ENCODE measurements at places on chromosomes 4 and X.

DNA sequence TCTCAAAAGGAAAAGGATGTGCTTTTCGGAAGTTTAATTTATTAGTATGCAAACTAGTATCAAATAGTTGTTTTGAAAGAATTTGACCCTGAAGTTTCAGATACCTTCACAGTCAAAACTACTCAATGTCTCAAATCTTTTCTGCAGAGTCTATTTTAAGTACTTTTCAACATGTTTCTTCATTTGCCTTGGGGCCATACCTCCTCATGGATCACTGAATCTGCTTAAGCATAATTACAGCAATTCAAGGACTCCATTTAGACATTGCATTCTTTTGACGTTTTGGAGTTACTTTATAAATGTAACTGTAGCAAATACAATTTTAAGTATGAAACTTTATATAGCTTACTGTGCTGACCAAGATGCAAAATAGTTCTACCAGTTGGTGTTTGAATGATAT, 25.5 kb downstream of the PALLD start:
- no peak for DNase-seq

GRCh38 chr4:23911675-23912455, 22.0 kb upstream of the PPARGC1A start:
- DNase-seq, result no peak

DNA sequence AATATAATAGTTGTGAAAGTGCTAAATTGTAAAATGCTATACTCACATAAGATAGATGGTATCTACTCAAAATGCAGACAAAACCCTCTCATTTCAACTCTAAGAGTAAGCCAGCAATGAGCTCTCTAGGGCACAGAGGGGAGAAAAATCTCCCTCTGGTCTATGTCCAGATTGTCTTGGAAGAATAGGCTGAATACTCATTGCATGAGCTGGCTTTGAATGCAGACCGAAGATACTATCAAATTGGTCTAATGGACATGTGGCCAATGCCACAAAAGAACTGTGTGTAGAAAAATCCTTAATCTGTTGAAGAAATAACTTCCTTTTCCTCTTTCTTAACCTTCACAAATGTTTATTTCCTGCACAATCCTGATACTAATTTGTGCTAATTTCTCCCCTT, 3.5 kb downstream of the ZXDA start:
- peak; percentile 44 for DNase-seq

DNA sequence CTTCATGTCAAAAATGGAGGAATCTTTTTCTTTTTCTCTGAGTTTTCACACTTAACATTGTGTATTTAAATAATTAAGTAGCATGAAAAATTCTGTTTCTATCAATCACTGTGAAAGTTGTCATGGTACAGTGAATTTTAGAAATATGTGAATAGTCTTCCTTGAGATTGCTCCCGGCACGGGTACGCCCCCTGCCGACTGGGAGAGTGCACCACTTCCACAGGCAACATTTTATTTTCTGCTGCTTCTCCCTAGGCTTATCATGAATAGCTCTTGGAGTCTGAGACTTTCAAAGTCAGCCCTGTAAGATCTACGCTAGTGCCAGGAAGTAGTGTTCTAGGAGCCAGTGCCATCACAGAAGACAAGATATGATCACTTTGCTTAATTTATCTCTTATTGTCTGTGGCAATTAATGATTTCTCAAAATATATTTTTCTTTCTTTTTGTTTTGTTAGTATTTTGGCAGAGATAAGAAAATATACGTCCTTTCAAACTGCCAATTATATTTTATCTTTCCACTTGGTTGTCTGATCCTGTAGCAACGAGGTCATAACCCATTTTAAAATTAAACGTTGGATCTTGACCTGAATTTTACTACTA, 763.8 kb upstream of the AADAT start:
- DNase-seq, result peak; percentile 46
